ENCODE measurements at places on chromosomes 1 and 21.

DNA sequence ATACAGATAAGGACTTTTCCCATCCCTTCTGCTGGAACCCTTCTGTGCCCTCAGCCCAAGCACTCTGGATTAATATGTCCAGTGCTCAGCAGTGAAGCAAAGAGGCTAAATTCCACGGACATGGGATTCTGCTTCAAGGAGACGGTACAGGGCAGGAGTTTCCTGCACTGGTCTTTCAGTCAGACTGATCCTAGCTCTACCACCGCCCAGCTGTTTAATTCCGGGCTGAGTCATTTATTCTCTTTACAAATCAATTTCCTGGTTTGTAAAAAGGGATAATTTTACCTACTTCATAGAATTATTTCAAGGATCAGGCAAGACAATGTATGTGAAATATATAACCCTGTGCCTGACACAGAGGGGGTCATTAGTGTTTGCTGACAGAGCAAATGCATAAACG lies 41.6 kb upstream of the NRDC start:
- no peak for DNase-seq

DNA sequence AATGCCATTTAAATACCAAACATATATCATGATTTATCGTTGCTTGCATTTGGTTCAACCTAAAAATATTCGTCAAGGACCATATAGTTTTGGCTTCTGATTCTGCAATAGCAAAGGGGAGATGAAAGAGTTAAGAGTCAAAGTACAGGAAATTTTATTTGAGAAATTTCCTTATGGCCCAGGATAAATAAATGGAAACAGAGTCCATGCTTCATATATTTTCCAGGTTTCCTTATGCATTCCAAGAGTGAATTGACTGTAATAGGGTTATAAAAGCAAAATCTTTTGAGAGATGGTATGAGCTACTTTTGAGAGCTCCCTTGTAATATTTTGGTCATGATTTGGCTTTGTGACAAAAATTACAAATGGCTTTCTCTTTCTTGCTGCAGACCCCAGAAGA lies 140.1 kb downstream of the HMCN1 start:
- no peak for DNase-seq

GRCh38 chr1:95578462-95578861 lies 344.5 kb downstream of the RWDD3 start:
- no peak for DNase-seq

DNA sequence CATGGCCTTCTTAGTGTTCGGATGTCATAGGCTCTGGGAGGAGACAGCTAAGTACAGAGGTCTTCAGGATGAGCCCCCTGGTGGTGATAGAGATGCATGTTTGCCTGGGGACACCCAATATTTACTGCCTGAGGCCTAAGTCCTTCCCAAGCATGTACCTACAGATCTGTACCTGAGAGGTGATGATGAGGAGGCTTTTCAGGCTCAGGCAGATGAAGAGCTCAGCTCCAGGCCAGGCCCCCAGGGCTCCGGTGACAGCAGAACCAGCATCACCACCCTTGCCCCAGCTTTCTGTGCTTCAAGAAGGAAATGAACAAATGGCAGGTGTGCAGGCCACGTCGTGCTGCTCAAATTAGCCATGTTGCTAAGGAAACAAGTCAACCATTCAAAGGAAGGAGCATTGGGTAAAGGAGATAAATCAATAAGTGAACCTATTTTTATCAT lies 21.1 kb downstream of the CACNA1E start:
- peak; percentile 30 for DNase-seq

GRCh38 chr1:3644273-3644672 lies 5.6 kb downstream of the WRAP73 start:
- DNase-seq, result no peak

DNA sequence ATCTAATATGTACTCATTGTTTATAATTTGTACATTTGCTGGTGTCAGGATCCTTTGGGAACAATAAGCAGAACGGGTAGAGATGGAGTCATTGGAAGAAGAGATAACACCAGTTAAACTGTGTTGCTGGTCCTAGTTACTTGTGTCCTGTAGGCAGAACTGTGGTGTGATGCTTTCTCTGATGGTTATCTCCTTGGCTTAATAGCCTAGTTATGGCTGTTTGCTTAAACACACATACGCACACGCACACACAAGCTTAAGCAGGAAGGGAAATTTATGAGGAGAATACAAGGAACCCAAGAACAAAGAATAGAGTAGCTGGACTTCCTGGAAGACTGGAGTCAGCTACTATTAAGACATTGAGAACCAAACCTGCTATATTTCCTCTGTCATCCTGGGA lies 5.7 kb upstream of the PKN2 start:
- DNase-seq, result no peak

DNA sequence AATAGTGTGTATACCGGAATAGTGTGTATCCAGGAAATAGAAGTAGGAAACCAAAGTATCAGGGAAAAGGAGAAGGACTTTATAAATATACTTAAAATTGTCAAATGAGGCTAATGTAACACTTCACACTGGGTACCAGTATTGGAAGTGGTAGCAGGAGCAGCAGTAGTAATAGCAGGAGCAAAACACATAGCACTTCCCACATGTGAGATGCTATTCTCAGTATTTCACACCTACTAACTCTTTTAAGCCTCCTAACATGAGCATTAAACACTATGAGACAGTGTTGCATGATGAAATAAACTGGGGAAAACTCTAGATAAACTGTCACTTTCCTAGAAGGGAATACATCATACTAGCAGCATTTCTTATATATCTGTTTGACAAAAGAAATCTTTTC lies 376.7 kb downstream of the VAV3 start:
- no peak for DNase-seq

- no peak for DNase-seq
Observed at GRCh38 chr1:49552101-49552500, 471.7 kb downstream of the AGBL4 start.

GRCh38 chr1:21534674-21535378 lies 25.6 kb downstream of the ALPL start:
- DNase-seq, result peak; percentile 45

GRCh38 chr1:39398278-39399021 lies 93.0 kb upstream of the BMP8A start:
- DNase-seq, result no peak

DNA sequence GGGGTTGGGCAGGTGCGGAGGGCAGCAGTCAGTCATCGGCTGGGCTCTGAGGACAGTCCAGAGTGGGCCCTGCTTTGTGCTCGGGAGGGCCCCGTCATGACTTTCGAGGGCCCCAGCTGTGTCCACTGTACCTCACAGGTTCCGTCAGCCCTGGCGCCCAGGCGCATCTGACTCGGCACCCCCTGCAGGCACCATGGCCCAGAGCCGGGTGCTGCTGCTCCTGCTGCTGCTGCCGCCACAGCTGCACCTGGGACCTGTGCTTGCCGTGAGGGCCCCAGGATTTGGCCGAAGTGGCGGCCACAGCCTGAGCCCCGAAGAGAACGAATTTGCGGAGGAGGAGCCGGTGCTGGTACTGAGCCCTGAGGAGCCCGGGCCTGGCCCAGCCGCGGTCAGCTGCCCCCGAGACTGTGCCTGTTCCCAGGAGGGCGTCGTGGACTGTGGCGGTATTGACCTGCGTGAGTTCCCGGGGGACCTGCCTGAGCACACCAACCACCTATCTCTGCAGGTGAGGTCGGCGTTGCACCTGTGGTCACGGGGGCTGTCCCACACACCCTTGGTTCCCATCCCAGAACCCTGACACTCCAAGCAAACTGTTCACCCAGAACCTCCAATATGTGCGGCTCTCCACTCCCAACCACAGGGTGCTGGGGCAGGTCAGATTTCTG lies 7.8 kb downstream of the PODN start:
- DNase-seq, result no peak

DNA sequence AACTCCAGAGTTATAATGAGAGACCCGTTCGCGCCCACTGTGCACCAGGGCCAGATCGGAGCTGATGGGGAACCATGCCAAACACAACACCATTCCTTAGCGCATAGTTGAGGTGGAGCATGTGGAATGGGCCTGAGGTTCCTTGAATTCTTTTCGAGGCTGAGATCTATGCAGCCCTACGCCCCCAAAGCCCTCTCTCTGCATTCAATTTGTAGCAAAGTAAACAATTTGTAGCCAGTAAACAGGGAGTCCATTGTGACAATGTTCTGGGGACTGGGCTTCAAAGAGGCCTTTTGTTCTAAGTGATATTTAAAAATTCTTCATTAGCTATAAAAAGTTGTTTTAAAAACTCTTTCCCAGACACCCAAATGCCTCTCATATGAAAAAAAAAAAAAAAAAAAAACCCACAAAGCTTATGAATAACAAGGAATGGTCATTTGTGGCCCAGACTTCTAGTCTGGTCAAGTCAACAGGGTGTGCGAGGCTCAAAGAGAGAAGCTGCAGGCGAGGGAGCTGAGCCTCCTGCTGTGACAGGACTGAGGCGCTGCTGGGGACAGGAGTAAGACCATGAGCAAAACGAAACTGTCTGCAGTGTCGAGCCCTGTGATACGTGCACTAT lies 30.6 kb upstream of the KCNE2 start:
- no peak for DNase-seq

DNA sequence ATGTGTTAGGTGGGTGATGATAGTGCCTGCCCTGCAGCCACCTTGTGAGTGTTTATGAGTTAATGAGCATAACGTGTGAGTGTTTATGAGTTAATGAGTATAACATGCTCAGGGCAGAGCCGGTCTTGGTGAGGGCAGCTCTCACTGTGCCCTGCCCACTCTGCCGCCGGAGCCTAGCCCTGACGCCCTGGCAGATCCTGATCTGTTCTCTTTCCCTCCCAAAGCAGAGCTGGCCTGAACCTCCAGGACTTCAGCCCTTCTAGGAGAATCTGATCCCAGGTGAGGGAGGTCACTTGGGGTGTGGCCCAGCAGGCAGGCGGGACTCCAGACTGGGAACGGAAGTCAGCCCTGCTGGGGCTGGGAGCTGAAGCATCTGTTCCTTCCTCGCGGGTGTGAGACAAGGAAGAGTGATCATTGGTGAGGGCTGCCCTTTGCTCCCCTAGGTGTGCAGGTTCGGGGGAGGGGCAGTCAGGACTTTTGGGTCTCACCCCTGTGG lies 5.7 kb downstream of the FBLIM1 start:
- DNase-seq, result no peak

All from activated naive CD4-positive, alpha-beta T cell treated with anti-CD3 and anti-CD28 coated beads, Interleukin-2, amount 10 ng/mL, durations not matched to agents 7 days and 5 days (primary cell).